Activated T-cell treated with anti-CD3 and anti-CD28 coated beads for 4 hours (primary cell): ENCODE measurements at places on chromosomes 13 and 19.

DNA sequence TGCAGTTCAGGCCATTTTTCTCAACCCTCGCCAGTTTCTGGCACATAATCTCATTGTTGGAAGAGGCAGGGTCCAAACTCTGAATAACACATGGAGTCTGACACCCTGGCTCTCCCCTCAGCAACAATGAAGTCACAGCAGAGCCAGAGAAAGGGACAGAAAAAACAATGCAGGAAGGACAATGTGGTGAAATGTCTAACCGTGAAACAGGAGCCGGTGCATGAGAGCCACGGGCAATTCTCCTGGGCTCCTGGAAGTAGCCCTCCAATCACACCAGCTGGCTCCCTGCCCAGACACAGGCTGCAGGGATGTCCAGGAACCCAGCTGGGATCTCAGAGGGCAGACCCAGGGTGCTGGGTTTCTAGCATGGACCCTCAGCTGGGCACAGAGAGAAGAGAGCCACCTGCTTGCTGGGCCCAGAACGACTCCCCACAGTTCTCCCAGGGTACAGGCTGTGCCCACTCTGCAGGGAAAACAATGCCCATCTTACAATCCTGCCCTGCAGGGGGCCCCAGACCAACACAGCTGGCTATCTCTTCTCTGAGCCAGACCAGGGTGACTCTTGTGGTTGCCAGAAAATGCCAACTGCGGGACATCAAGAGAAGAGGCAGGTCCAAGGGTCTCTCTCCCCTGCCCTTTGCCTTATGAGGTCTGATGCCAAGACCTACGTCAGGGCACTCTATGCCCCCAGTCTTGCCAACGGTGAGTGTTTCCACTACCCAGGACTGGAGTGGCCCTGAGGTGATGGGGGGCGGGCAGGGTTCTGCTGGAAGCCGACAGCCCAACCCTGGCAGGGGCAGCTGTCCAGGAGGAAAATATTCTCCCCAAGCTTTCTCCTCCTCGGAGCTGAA, 64.5 kb downstream of the CEBPG start:
- DNase-seq, result no peak

- no peak for DNase-seq
Measured at GRCh38 chr13:79867254-79867653, 386.3 kb downstream of the NDFIP2 start.

GRCh38 chr19:30111021-30111855, 169.2 kb downstream of the URI1 start:
- DNase-seq, result no peak

GRCh38 chr13:97896446-97896845, 57.0 kb upstream of the IPO5 start:
- DNase-seq, result no peak

DNA sequence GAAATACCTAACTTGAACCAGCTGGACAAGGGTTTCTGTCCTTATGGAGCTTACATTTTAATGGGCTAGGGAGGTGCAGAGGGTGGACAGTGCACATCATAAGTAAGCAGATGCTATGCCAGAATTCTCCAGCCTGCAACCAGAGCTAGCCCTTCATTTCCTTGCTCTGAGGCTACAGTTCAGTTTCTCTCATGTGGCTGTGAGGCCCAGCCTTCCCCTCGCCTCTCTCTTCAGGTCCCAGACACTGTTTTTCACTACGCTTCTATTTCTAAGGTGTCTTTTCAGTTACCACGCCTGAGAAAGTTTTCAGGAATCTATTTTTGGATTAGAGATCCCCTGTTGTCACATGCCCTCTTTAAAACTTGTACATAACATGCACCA, 141.9 kb downstream of the PCCA start:
- DNase-seq, result no peak

DNA sequence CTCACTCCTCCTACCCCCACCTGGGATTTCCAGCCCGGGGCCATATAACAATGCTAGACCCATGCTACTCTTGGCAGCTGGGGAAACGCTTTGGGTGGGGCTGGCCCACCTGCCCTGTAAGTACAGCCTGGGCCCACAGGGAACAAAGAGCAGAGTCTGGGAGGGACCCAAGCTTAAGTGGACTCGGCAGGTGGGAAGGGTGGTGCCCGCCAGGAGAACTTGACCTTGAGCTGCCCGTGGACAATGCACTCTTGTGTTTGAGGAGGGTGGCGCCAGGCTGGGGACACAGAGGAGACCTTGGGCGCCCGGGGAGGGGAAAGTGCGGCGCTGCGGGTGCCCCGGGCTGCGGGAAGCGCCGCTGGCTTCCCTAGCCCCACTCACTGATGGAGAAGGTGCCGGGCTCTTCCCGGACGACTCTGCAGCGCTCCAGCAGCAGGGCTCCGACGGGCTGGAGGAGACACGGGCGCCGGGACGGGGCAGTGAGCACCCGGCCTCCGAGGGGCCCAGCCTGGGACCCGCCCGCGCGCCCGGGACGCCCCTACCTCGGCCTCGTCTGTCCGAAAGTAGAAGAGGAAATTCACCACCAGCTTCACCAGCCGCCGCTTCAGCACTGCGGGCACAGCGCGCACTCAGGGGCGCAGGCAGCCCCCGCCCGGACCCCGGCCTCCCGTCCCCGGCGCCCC, 607 bp downstream of the PLEKHJ1 start:
- no peak for DNase-seq

DNA sequence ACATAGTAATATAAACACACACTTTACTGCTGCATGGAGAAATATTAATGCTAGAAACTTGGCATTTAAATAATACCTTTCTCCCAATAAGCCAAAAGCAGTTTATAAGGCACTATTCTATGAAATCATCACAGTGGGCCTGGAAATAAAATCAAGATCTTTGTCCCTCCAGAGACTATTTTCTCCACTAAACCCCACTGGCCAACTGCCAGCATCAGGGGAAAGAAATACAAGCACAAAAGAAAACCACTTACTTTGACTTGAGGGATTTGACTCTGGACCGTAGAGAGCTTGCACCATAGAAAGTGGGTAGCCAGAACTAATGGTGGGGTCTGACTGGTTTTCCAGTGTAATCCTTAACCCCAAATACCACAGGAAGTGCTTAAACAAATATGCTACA, 71.9 kb downstream of the DCLK1 start:
- no peak for DNase-seq

DNA sequence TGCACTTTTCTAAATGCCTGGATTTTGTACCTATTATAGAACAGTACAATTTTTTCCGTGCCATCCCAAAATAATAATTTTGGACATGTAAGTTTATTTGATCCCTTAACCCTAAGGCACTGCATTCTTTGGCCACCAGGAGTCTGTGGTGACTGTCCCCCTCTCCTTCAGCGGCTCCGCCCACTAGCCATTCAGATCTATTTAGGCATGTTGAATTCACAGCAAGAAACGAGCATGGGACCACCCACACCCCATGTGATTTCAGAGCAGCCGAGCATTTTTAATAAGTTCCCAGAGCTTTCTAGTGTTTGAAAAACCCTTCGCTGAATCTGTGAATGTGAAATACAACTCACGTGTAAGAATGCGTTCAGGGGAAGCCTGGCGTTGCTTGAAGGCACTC, 567.5 kb downstream of the MYO16 start:
- no peak for DNase-seq

GRCh38 chr13:33307843-33308242, 22.3 kb upstream of the STARD13 start:
- no peak for DNase-seq

DNA sequence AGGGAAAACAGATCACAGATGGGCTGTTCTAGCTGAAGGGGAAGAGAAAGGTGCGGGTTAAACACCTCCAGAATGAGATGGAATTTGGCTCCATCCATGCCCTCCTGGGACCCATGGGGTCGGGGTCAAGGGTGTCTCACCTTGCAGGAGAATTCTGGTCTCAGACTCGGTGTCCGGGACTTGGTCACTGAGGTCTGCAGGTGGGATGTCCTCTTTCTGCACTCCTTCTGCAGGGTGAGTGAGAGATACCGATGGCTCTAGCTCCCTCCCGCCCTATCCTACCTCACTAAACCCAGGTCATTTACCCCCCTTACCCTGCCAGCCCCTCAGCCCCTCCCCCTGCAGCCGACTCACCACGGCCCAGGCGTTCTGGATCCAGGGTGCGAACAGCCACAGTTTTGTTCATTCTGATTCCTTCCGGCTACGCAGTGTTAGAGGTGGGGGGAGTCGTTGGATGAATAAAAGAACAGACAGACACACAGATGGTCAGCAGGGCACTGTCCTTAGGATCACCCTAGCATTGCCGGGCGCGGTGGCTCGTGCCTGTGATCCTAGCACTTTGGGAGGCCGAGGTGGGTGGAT, 24.1 kb downstream of the C3 start:
- no peak for DNase-seq

DNA sequence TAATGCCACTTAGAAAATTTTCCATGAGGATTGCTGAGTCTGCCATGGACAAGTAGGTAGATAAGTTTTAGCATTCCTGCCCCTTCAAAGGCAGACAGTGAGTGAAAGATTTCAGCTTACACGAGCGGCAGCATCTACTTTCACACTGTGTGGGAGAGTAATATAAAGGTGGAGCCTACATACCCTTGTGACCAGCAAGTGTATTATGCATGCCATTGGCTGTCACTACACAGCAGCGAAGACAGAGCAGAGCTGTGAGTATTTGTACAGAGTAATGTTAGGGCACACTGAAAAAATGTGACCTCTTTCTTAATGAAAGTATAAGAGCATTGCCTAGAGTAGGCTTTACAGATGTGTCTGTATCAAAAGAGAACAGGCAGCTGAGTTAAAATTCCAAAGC, 14.0 kb downstream of the SLITRK6 start:
- no peak for DNase-seq

- no peak for DNase-seq
Measured at GRCh38 chr13:21164631-21165030, 11.7 kb downstream of the SKA3 start.

DNA sequence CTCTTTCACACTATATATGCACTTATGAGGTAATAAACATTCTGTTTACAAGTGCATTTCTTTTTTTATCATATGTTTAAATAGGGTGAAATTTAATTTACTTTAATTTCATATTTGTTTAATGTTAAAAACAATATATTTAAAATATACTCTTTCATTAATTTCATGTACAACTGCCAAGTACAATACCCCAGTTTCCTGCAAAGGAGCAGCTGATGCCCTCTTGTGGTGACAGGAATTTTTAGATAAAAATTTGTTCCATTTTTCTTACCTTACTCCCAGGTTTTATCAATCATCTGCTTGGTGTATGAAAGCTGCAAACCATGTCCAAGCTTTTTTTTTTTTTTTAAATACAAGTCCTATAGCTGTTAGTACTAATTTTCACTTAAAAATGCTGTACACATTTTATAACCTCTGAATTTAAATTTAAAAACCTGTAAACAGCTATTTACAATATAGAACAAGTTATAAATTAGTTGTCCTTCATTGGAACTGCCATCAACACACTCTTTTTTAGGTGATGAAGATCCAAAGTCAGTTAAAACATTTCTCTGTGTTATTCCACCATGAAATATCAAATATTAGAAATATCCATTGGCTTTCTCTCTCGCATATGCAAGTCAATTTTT, 4.9 kb downstream of the PCDH20 start:
- no peak for DNase-seq

DNA sequence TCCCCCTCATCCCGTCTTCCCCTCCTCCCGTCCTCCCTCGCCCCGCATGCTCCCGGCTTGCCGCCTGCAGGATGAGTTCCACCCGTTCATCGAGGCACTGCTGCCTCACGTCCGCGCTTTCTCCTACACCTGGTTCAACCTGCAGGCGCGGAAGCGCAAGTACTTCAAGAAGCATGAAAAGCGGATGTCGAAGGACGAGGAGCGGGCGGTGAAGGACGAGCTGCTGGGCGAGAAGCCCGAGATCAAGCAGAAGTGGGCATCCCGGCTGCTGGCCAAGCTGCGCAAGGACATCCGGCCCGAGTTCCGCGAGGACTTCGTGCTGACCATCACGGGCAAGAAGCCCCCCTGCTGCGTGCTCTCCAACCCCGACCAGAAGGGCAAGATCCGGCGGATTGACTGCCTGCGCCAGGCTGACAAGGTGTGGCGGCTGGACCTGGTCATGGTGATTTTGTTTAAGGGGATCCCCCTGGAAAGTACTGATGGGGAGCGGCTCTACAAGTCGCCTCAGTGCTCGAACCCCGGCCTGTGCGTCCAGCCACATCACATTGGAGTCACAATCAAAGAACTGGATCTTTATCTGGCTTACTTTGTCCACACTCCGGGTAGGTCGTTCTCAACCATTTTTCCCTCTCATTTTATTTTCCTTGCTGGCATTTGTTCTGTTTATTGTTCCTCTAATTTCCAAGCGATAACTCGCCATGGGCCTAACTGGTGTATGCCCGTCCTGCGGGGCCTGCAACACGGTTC, 29.8 kb downstream of the NFIX start:
- no peak for DNase-seq
